ENCODE measurements at places on chromosomes 2 and 18. TPM values are rescaled to one million over a fixed set of nuclear protein-coding genes. Genes with fewer than 3 reads are reported as not detected.

- DNase-seq, result peak; percentile 25
These were observed 73.9 kb upstream of the TTC27 start for GRCh38 chr2:32553829-32554432.

Gene ANKAR
- total RNA-seq, result 2.2 TPM

DNA sequence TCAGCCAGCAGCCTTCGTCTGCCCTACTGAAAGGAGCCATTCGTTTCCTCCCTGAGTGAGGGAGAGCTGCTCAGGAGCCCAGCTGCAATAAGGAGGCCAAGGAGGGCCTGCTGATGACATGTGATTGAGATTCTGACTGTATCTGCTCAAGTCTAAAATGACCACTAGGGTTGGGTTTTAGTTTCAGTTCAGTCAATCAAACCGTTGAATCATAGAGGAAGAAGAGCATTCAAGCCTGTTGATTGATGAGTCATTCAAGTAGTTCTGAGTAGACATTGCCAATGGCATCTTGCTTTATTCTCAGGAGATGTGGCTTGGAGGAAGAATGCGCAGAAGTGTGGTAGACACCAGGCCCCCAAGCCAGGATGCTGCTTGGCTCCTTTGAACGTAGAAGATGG lies 19.9 kb upstream of the BCL2L11 start:
- DNase-seq, result peak; percentile 62

- DNase-seq, result no peak
These were observed 451.4 kb downstream of the EIPR1 start for GRCh38 chr2:2926009-2926857.

GRCh38 chr18:62569081-62569655 lies 46.3 kb downstream of the ZCCHC2 start:
- no peak for DNase-seq

- DNase-seq, result no peak
These were observed 52.7 kb downstream of the CMPK2 start for GRCh38 chr2:6812857-6813530.

- DNase-seq, result no peak
These were observed 37.7 kb upstream of the ZNF804A start for GRCh38 chr2:184560603-184561002.

- no peak for DNase-seq
These were observed 93.1 kb downstream of the MBP start for GRCh38 chr18:77039196-77040130.

DNA sequence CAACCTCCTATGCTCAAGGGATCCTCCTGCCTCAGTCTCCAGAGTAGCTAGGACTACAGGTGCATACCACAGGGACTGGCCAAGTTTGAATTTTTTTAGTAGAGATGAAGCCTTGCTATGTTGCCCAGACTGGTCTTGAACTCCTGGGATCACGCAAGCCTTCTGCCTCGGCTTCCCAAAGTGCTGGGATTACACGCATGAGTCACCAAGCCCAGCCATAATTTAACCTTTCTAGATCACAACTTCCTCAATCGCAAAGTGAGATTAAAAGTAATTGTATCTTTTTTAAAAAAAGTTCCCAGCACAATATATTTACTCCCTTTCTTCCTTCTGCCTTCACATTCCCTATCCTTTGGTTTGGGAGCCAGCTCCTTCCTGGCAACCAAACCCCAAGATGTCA lies 5.8 kb upstream of the PPP1CB start:
- DNase-seq, result no peak

DNA sequence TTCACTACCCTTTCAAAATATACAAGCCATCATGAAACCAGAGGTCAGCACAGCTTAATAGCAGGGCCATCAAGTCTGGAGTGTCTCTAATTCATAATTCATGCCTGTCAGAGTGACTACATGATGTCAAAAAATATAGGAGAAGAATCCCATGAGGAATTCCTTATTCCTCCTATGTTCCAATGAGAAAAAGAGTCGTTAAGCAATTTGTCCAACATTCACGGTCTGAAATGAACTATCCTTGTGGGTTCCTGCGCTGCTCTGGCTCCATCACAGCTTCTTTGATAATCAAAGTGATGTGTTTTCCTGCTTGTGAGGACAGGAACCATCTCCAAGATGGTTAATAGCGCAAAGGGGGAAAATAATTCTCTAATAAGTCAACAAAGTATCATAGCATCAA lies 560.4 kb upstream of the KLHL29 start:
- DNase-seq, result no peak

DNA sequence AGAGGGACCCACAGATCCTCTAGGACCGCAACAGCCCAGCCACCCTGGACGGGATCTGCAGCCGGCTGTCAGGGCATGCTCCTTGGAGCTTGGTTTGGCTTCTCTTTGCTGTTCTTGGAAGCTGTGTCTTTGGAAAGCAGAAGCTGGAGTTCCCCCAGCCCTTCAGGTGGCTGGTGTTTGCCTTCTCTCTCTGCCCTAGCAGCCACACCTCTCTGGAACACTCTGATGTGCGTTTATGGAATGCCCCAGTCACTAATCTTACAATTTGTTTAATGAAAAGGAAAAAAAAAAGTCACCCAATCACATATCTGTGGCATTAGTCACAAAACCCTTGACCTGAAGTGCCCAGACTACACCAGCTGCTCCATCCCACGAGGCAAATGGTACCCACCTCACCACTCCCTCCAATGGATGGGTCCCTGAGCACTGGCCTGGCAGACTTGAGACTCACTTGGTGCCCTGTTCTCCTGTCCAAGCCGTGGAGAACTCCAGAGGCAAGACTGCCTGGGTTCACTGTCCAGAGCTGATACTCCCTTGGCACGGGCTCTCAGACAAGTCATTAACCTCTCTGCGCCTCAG lies 70.2 kb upstream of the DAPL1 start:
- DNase-seq, result peak; percentile 76

All from M059J (cell line).